ENCODE measurements at places on chromosomes 3 and 15. TPM values are rescaled to one million over a fixed set of nuclear protein-coding genes. Genes with fewer than 3 reads are reported as not detected.

The KLHL24 gene
- total RNA-seq = 10.5 TPM

The CD200R1 gene
- 3.4 TPM for total RNA-seq

- H3K27me3 ChIP-seq = no peaks in the 10 kb centered on the region
- peak overlapping the region; percentile 91 for H3K27ac ChIP-seq
- peak overlapping the region; percentile 96 for H3K4me3 ChIP-seq
- DNase-seq = peak; percentile 28
- H3K4me1 ChIP-seq = peaks cover 29% of the 10 kb centered on the region
- H3K36me3 ChIP-seq = peaks cover 9% of the 10 kb centered on the region
Measured at GRCh38 chr3:196287090-196287439, 461 bp downstream of the PCYT1A start.

GRCh38 chr3:59161048-59161447 is 111.2 kb upstream of the CFAP20DC start:
- peaks cover 9% of the 10 kb centered on the region for H3K27me3 ChIP-seq
- no peaks in the 10 kb centered on the region for H3K36me3 ChIP-seq
- H3K4me1 ChIP-seq = no peaks in the 10 kb centered on the region

DNA sequence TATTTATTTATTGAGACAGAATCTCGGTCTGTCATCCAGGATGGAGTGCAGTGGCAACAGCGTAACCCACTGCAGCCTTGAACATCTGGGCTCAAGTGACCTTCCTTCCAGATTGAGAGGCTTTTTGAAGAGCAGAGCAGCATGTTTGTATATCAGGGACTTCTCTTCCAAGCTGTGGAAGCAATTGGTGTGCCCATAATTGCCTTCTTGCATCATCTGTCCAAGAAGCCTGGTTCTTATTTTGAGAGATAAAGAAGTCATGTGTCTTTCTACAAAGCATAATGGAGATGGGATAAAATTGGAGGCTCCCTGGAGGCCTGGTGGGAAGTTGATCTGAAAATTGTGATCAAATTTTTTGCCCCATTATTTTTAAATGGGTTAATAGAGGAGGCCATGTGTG is 183.8 kb upstream of the MCTP2 start:
- no peak overlapping the region for H3K4me3 ChIP-seq
- H3K27ac ChIP-seq = no peak overlapping the region
- DNase-seq = no peak

All from activated T-helper 2 cell treated with anti-CD3 and anti-CD28 coated beads, Interferon-gamma antibody, Interleukin-2, Interleukin-4, amounts not matched to agents 10 μg/mL and 5 μg/mL and 100 μg/mL, durations not matched to agents 14 hours and 24 hours and 36 hours (primary cell).